Left cardiac atrium (tissue), 4 donors: ENCODE measurements at places on chromosomes 6 and 20. TPM values are rescaled to one million over a fixed set of nuclear protein-coding genes. Genes with fewer than 3 reads are reported as not detected.

DNA sequence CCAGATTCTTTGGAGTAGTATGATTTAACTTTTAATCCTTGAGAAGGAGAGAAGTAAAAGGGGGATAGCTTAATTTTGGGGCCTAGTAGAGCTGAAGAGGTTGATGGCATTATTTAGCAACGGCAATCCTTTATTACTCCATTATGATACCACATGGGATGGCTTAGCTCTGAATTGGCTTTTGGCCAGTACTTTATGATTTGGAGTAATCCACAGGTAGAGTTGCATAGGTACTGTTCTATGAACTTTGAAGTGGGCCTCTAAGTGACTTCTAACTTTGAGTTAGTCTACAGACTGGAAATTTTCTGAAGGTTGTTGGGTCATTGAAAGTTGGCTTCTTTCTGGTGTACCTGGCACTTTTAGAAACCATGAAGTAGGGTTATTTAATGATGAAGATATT, 11.6 kb downstream of the YWHAB start:
- no peak for DNase-seq

GRCh38 chr6:11221623-11222384, 10.7 kb downstream of the NEDD9 start:
- DNase-seq = no peak

Gene KCNK15
- 2.2 TPM for total RNA-seq

Gene ERVFRD-1
- 0.09 TPM for total RNA-seq

GRCh38 chr6:9224539-9224938, 789.2 kb upstream of the SLC35B3 start:
- DNase-seq = no peak

GRCh38 chr6:14423955-14424354, 306.4 kb downstream of the CD83 start:
- no peak for DNase-seq

- DNase-seq = no peak
These were observed 680.8 kb upstream of the NRSN1 start for GRCh38 chr6:23445157-23445710.

Gene SENP6
- 67.4 TPM for total RNA-seq

- DNase-seq = no peak
These were observed 579.2 kb downstream of the EPM2A start for GRCh38 chr6:145155873-145156782.

Gene MUCL3
- total RNA-seq = not detected

GRCh38 chr20:43015566-43015965, 174.1 kb downstream of the PTPRT start:
- DNase-seq = no peak

DNA sequence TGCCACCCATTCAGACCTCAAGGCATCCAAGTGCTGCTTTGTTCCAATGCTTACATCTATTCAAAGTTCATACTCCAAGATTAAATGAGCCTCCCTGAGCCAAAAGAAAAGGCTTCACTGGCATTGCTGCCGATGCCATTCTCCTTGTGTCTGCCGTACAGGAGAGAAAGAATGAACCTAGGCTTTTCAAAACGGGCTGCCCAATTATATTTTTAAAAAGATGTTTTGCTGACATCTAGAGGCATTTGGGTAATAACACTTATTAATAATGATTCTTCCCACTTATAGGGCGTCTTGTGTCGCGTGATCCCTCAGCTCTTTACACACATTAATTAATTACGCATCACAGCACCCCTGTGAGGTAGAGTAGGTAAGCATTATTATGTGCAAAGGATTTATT, 545.6 kb downstream of the PKHD1 start:
- no peak for DNase-seq

DNA sequence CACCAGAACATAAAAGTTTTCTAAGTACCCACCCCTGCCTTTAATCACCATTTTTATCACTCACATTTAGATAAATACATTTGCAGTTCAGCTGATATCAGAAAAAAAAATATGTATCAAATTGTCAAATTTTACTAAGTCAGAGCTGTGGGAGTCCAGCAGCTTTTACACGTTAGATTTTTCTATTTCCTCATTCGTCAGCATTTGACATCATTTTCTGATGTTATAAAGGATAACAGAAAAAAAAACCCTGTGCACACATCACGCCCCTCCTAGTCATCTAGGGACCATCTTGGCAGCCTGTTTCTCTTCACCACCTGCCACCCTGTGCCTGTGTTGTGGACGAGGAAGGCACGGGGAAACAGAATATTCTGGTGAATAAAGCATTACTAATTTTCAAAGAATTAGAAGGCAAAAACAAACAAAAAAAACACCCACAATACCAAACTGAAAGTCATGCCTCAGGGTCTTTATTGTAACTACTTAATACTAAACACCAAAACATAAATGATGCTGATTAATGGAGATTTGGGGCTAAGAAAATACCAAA, 12.4 kb downstream of the B4GALT5 start:
- DNase-seq = no peak
